Trophoblast cell (in vitro differentiated cells and primary cell): ENCODE measurements at places on chromosomes 5 and 9.

- no peak for DNase-seq
Measured at GRCh38 chr5:76400466-76400865, 2.6 kb upstream of the IQGAP2 start.

DNA sequence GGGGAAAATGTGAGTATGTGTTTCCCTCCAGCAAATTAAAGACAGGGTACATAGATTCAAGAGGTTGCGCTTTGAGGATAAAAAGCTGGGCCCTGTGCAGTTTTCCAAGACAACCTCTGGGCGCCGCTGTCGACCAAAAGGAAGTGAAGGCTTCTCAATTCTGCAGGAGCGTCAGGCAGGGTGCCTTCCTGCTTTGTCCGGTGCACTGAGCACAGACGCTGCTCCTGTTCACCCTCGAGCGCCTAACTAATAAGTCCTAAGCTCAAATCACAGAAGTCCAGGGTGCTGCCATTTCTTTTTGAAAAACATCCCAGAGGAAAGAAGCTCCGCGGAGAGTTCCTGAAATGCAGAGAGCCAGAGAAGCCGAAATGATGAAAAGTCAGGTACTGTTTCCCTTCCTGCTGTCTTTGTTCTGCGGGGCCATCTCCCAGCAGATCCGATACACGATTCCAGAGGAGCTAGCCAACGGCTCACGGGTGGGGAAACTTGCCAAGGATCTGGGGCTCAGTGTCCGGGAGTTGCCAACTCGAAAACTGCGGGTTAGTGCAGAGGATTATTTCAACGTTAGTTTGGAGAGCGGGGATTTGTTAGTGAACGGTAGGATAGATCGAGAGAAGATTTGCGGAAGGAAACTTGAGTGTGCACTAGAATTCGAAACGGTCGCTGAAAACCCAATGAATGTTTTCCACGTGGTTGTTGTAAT lies at the start of gene PCDHGB1:
Gene PCDHGB1 (plus strand): TSS at position 183 of the 703 bp plus-strand sequence. CDS start 162 bp downstream, at position 345.
- peak; percentile 7 for DNase-seq

DNA sequence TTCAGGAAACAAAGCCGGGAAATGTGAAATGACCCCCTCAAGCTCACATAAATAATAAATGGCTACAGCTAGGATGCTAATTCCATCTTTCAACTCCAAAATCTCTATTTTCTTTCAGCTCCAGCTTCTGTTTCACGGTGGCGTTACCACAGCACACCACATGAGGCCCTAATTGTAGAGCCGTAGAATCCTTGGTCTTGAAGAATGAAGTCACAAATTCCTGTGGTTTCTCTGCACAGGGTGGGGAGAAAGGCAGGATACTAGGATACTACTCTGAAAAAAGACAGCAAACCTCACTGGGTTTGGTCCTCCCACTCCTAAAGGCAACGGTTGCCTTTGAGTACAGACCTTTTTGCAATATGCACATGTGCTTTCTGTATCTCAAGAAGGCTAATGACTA lies 13.9 kb upstream of the RARS1 start:
- DNase-seq = peak; percentile 70

GRCh38 chr5:57219386-57219785 lies 45.5 kb downstream of the GPBP1 start:
- no peak for DNase-seq

DNA sequence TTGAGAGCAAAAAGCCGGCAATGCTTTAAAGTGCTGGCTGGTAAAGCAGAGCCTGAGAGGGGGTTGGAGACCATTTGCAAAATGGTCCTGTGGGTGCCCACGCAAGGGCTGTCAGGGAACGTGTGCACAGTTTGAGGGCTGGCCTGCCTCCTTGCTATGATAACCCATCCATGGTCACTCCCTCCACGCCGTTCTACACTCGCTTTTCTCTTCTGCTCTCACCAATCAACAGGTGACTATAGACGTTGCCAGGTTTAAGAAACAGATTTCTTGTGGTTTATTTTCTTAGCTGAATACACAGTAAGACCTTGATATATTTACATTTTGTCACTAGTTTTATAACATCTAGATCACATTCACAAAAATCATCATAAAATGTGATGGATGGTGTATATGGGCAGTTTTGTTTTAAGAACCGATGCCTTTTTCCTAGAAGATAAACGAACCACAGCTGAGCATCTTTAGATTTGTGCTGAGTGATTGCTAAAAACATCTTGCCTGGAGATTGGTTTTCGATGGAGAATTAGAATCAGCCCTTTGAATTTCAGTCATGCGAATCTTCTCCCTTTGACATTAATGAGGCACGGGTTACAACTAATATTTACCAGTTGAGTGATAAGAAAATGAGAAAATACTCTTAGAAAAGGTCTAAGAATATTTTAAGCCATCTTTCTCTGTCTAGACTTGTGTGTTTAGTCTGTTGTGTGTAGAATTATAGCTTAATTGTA lies 13.9 kb downstream of the MAP1B start:
- DNase-seq = no peak
